ENCODE measurements at places on chromosomes 13 and 19.
A peak's percentile ranks its signal among the peaks of the same experiment; 100 is the strongest.

DNA sequence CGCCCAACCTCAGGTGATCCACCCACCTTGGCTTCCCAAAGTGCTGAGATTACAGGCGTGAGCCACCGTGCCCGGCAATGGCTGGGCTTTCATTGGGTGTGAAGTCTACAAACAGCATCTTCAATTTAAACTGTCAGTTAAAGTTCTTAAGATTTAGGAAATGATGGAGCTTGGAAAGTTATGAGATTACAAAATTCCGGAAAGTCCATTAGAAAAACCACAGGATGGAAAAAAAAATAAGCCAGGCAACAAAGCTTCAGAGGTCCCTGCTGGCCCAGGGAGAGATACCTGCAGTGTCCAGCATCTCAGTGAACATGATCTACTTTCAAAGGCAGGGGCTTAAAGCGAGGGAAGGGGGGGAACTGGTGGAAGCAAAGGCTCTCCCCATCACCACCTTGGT lies 4.6 kb upstream of the ZNF587B start:
- no peak for DNase-seq

- DNase-seq, result no peak
Observed at GRCh38 chr13:54165581-54166215, 1137.1 kb downstream of the OLFM4 start.

GRCh38 chr13:89163096-89163495 lies 1491.9 kb downstream of the SLITRK5 start:
- DNase-seq, result no peak

DNA sequence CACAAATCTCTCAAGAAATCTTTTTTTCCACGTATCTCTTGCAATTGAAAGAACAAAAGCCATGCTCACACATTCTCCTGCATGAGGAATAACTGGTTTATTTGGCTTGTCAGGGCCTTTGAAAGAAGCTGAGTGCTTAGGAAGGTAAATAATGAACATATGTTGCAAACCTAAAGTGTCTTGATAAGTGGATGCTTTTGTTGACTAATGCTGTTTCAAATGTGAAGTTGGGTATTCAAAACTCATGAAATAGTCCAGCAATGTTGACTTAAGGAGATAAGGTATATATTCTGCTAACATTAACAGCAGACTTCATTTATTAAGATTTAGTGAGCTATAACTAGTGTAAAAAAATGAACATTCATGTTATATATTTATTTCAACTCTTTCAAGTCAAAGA lies 1792.7 kb upstream of the MIR17HG start:
- DNase-seq, result no peak

DNA sequence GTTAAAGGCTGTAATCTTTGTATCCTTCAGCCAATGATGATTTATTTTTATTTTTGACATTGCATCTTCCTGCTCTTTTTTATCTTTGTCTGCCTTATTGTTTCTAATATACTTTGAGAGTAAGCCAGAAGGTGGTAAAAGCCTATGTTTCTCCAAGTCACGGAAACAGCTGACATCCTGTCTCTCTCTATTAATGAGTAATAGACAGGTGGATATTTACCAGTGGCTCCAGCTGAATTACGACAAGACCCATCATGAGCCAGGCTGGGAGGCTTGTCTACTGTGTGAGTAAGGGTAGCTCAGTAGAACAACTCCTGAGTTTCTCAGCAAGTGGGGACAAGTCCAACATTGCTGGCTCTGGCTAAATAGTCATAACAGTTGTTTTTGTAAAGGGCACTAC lies 166.6 kb downstream of the NDFIP2 start:
- DNase-seq, result peak; percentile 4

GRCh38 chr13:80931118-80931517 lies 590.2 kb upstream of the SPRY2 start:
- DNase-seq, result no peak
